ENCODE measurements at places on chromosomes 12 and 14.

DNA sequence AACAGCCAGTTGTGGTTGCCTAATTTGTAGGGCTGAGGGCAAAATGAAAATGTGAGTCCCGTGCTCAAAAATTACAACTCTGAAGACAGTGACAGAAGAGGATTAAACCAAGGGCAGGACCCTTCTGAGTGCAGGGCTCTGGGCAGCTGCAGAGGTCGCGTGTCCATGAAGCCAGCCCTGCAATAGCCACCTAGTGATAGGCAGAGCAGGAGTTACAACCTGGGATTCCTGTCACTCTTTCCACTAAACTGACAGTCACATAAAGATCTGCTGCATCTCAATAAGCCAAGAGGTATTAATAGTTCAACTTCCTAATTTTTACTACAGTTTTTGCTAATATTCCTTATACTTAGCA lies 94.1 kb downstream of the SLC2A13 start:
- no peak for DNase-seq

DNA sequence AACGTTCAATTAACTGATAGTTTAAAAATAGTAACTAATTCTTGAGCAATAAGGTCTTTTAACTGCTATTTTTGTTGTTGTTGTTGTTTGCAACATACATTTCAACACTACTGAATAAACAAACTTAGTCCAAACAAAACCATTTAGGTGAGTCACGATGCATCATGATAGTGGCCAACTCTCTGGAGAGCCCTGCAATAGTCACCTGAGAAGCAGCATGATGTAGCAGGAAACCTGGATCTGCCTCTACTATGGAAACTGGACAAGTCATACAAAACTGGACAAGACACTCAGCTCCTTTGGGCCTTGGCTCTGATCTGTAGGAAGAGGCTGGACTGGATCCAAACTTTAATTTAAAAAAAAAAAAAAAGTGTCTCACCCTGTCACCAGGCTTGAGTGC lies 117.3 kb downstream of the MED13L start:
- DNase-seq, result no peak

GRCh38 chr12:117437516-117438255 lies 76.3 kb upstream of the NOS1 start:
- DNase-seq, result no peak

DNA sequence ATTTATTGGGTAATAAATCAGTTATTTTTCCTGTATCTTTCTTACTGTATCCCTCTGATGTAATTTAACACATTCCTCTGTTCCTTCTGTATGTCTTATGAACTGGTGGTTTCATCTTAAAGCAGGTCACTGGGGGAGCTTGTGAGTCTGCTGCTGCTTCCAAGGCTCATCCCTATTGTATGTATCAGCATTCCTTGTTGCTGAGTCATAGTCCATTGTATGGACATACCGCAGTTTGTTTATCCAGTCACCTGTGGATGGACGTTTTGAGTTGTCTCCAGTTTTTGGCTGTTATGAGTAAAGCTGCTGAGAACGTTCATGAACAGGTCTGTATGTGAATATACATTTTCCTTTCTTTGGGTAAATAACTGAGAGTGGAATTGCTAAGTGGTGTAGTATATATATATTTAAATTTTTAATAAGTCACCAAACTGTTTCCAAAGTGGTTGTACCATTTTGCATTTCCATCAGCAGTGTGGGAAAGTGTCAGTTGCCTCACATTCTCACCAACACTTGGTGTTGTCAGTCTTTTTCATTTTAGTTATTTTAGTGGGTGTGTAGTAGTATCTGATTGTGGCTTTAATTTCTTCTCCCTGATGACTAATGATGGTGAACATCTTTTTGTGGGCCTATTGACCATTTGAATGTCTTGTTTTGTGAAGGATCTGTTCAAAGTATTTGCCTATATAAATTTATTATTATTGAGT lies 82.7 kb downstream of the BEGAIN start:
- no peak for DNase-seq

DNA sequence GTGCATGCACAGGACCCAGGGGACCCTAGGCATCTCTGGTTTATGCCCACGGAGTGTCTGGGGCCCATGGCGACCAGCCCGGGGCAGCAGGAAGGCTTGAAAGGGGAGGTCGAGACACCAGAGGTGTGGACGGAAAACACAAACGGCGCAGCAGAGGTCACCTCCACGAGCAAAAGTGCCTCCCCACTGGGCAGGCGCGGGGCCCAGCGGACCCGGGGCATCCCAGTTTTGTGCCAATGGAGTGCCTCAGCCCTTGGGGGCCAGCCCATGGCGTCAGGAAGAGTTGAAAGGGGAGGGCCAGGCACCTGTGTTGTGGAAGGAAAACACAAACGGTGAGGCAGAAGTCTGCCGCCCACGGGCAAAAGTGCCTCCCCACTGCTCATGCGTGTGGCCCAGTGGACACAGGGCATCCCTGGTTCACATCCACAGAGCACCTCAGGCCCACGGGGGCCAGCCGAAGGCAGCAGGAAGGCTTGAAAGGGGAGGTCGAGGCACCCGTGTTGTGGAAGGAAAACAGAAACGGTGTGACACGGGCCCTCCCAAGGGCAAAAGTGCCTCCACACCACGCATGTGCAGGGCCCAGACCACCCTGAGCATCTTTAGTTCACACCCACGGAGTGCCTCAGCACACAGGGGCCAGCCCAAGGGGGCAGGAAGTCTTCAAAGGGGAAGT lies 378.8 kb downstream of the ALG10 start:
- peak; percentile 0 for DNase-seq
